Retinal pigment epithelial cell (primary cell): ENCODE measurements at places on chromosomes 3 and 15.

DNA sequence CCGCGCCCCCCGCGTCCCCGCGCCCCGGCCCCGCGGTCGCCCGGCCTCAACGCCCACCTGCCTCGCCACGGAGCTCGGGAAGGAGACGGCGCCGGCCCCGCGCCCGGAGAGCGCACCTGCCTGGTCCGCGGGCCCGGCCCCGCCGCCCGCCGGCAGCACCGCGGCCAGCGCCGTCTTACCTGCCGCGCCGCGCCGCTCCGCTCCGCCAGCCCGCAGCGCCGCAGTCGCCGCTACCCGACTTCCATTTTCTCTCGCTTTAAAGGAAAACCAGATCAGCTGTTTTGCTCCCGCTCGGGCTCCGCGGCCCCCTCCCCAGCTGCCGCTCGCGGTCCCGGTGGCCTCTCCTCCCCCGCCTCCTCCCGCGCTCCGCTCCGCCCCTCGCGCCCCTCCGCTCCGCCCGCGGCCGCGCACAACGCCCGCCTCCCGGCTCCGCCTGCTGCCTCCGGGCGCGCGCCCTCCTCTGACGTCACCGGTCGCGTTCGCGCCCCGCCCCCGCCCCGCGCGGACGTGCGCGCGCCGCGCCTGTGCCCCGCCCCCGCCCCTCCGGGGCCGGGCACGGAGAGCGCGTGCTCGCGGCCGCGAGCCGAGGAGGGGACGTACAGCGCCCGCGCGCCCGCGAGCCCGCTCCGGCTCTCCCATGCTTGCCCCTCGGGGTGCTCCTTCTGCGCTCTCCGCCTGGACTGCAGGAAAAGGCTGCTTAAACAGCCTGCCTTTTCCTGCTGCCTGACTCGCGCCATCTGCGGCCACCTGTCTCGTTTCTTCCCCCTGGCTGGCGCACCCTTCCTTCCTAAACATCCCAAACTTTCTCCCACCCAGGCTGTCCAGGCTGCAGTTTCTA is 159.8 kb upstream of the CHRNA7 start:
- peak; percentile 41 for DNase-seq

GRCh38 chr3:138942861-138943623 is 3.9 kb downstream of the FOXL2 start:
- no peak for DNase-seq

- no peak for DNase-seq
Observed at GRCh38 chr3:123535580-123535979, 49.3 kb downstream of the HACD2 start.

GRCh38 chr15:100234158-100235029 is 107.4 kb downstream of the ADAMTS17 start:
- DNase-seq = no peak

DNA sequence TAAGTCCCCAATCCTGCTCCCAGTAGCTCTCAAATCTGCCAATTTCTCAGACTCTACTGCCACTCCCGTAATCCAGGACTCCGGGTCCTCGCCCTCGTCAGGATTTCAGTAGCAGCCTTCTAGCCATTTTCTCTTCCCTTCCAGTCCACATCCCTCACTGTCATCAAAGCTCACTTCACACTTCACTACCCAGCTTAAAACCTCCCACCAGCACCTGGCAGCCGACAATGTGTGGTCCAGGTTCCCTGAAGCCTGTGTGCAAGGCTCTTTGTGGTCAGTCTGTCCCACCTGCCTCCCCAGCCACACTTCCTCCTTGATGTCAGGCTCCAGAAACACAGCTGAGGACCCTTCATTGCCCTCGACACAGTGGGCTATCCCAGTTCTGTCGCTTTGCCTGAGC is 304.5 kb upstream of the ROPN1 start:
- no peak for DNase-seq
